ENCODE measurements at places on chromosomes 5 and 9. TPM values are rescaled to one million over a fixed set of nuclear protein-coding genes. Genes with fewer than 3 reads are reported as not detected.

DNA sequence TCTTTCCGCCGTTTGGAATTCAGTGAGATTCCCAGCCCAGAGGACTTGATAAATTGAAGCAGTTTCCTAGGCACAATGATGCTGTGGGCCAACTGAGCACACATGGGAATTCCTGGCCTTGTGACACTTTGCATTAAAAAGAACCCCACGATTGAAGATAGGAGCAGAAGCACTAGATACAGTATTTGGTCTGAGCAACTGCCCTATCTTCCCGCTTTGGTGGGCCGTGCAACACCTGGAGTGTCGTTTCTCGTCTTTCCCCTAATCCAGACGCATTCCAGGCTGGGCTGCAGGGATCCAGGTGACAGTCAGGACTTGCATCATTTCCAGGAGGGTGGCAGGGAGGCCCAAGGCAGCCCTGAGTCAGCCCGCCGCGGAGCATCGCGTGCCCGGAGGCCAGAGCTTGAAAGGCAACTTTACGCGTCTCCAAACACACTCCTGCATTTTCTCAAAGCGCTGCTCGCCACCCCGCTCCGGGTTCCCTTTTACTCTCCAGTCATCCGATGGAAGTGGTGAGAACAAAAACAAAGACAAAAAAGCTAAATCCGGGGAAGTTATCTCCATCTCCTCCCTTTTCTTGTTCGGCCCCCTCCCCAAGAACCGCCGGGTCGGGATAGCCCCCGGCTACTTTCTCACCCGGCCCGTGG lies 753 bp upstream of the STC2 start:
- no peak for DNase-seq

DNA sequence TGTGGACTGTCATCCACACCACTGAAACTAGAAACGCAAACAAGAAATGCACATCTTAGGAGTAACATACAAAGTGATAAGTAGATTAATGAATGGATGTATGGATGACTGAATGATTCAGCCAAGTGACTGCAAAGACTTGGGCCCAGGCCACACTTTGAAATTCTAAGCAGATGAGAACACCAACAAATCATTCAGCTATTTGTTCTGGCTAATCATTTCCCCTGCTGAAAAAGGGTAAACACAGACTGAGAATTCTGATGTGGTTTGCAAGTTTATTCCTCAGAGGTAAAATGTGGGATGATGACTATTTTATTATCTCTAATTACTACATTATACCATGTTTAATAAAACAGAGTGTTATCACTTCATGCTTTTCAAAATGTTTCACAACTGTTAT lies 163.2 kb upstream of the ADAMTS16 start:
- DNase-seq: no peak

DNA sequence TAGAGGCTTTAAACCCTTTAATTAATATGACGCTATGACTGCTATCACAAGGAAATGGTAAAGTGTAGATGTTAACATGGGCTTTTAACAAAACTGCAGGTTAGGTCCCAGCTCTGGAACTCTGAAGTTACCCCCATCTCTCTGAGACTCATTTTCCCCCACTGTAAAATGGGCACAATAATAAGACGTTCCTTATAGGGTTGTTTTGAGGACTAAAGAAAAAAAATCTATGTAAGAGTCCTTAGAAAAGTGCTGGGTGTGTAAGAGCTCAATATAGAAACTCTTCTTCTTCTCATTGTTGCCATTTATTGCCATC lies 45.8 kb upstream of the STK32A start:
- no peak for DNase-seq

- no peak for DNase-seq
These were observed 13.1 kb downstream of the LPCAT1 start for GRCh38 chr5:1510631-1511030.

DNA sequence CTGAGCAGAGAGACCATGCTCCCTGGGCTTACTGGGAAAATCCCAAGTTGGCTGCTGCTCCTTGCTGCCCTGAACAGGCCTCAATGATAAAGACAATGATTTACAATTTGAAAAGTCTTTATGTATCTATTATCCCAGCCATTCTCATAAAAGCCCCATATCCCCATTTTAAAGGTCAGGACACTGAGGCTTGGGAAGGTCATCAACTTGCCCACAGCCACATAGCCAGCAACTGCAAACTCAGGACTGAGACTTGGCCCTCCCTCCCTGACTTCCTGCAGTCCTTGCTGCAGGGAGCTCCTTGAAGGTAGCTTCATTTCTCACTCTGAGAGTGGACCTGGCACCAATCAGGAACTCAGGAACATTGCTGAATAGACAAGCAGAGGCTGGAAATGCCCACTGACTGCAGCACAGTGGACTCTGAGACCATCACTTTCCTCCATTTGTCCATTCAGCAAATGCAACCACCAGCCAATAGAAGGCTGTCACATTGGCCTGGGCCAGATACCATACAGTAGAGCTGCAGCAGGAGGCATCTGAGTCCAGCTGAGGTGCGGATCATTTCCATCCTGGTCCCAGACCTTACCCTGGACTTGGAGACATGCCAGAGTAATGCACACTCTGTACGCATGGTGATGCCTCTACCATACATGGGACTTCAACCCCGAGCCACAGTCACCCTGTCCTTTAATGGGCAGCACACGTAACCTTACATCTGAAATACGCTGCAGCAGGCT lies 18.3 kb downstream of the TNIP1 start:
- no peak for DNase-seq

- DNase-seq: no peak
These were observed 42.1 kb downstream of the DTWD2 start for GRCh38 chr5:118946138-118946800.

DNA sequence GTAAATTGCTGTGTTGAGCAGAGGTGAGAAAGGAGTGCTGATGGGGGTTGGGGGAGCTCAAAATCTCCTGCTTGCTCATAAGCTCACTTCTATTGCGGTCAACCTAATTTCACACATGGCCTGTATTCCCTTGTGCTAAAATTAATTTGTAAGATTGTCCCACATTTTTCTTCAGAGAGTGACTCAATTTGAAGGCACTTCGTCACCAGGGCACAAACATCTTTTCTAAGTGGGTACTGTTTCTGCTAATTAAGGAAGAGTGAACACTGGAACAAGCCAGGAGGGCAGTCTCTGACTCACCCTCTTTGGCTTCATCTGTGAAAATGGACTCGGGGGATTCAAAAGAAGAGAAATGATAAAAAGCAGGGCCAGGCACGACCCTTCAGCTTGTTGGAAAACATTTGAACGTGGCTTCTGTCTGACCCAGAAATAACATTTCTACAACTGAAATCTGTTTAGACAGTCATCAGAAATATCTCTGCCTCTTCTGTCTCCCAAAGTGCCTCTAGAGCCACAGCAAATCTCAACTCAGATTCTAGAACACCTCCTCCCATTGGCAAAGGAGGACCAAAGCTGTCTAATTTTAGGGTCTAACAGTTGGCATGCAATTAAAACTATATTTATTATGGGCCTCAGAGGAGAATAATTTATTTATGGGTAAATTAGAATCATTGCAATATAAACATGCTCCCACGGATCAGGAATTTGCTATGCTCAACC lies 49.8 kb downstream of the FEM1C start:
- no peak for DNase-seq

- DNase-seq: no peak
These were observed 356.9 kb downstream of the NFIB start for GRCh38 chr9:13957089-13957488.

- DNase-seq: no peak
These were observed 10.4 kb upstream of the TCF7 start for GRCh38 chr5:134103998-134104654.

- DNase-seq: no peak
These were observed 102.7 kb upstream of the VCAN start for GRCh38 chr5:83368835-83369234.

DNA sequence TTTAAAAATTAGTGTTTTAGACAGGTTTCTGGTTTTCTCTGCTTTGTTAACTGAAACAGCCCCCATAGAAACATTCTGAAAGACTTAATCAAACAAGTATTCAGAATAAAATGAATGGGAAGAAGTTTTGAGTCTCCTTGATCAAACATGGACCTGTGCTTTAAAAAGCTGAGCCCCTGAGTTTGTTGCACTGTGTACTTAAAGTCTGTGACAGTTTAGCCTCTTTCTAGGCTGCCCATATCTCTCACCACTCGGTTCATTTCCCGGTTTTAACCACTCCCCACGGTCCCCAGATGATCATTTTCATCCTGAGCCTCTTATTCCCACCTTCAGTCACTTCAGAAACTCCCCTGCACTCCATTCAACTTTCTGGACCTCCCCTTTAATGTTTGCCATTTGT lies 215.9 kb upstream of the DMRT1 start:
- no peak for DNase-seq

- no peak for DNase-seq
These were observed 81.5 kb downstream of the GALNT10 start for GRCh38 chr5:154271936-154272514.

Gene SLC25A2
- 0.69 TPM for total RNA-seq

Gene KCTD16
- total RNA-seq: 1.6 TPM

Gene INSL4
- total RNA-seq: not detected

Gene CEP72
- total RNA-seq: 5.7 TPM

Gene ANKRD18A
- 0.95 TPM for total RNA-seq

Gene QRFP
- total RNA-seq: not detected

Gene SLC4A9
- 0.11 TPM for total RNA-seq

Gene GPR21
- 7.7 TPM for total RNA-seq

Gene TMEFF1
- 2.0 TPM for total RNA-seq

Measured in urinary bladder (tissue), 4 donors.